ENCODE measurements at places on chromosomes 3 and 15.

DNA sequence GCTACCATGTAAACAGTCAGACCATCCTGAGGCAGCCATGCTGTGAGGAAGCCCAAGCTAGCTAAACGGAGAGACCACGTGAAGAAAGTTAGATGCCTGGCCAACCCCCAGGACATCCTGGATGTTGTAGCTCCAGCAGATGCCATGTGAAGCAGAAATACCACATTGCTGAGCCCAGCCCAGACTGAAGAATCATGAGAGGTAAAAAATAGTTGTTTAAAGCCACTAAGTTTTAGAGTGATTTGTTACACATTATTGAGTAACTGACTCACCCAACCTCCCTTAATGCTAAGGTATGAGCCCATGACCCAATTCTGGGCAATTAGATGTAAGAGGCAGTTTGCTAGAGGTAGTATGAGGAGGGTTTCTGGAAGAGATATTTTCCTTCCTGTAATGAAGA is 200.5 kb downstream of the THRB start:
- no peak for DNase-seq

DNA sequence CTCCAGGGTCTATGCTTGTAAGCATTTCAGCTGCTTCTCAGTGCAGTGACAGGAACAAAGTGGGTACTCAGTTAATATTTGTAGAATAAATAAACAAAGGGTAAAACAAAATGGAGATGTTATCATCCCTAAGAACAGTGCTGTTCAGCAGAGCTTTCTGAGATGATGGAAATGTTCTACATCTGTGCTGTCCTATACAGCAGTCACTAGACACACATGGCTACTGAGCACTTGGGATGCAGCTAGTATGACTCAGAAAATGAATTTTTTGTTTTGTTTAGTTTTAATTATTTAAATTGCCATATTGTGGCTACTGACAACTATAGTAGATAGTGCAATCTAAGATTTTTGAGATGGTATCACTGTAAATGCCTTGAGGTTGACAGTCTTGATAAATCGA is 283.8 kb upstream of the ADAMTS9 start:
- no peak for DNase-seq

DNA sequence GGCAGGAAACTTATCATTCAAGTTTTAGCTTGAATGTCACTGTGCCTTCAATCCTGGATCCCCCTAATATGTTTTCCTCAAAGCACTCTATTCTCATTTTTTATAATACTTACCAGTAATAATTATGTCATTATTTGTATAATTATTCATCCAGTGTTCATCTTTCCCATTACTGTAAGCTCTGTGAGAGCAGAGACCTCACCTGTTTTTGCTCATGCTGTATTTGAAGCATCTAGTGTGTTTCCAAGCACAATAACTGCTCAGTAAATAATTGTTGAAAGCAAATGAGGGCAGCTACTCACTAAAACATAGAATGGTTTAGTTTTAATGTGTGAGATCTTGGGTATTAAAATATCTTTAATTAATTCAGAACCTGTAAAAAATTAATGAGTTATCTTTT is 36.9 kb upstream of the KPNA4 start:
- no peak for DNase-seq

GRCh38 chr15:60386615-60387014 is 11.2 kb downstream of the ANXA2 start:
- DNase-seq, result no peak

GRCh38 chr3:188316021-188316722 is 162.2 kb downstream of the LPP start:
- DNase-seq, result no peak

DNA sequence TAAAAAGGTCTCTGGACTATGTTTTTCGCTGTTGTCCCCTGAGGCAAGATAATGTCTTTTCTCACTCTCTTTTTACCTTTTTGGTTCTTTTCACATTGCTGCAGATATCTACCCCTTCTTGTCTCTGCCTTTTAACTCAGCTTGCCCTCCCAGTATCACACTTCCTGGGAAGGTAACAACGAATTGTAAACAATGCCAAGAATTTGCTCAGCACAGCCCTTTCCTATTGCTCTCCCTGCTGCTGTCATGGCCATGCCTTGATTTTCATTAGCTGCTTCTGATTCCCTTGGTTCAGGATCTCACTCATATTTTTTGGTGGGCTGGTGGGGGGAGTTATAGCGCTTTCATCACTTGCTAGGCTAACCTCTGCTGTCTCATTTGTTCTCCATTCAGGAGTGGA is 123.1 kb upstream of the DPH6 start:
- no peak for DNase-seq

DNA sequence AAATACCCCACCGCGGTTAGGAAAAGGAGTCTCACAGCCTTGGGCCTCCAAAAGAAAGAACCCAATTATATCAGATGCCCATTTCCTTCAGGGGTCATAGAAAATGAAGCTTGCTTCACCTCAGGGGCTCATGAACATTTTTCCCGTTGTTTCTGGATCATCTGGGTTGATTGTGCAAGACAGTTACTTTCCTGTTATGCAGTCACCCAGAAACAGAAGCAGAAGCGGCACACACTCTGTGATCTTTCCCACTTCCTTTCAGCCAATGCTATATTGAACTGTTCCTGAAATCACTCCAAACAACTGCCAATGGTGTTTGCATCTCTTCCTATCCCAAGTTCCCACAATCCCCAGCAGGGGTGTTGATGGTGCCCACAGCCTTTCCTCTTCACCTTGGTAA is 295.6 kb upstream of the RASGRP1 start:
- DNase-seq, result no peak

All from activated T-helper 1 cell treated with anti-CD3 and anti-CD28 coated beads, Interleukin-2, amount 50 U/mL, for 16 hours (primary cell).